ENCODE measurements at places on chromosomes 6 and 20.

GRCh38 chr20:33791959-33792597 is 19.1 kb upstream of the CHMP4B start:
- DNase-seq: peak; percentile 19

- DNase-seq: no peak
Measured at GRCh38 chr6:50831186-50831585, 12.5 kb downstream of the TFAP2B start.

DNA sequence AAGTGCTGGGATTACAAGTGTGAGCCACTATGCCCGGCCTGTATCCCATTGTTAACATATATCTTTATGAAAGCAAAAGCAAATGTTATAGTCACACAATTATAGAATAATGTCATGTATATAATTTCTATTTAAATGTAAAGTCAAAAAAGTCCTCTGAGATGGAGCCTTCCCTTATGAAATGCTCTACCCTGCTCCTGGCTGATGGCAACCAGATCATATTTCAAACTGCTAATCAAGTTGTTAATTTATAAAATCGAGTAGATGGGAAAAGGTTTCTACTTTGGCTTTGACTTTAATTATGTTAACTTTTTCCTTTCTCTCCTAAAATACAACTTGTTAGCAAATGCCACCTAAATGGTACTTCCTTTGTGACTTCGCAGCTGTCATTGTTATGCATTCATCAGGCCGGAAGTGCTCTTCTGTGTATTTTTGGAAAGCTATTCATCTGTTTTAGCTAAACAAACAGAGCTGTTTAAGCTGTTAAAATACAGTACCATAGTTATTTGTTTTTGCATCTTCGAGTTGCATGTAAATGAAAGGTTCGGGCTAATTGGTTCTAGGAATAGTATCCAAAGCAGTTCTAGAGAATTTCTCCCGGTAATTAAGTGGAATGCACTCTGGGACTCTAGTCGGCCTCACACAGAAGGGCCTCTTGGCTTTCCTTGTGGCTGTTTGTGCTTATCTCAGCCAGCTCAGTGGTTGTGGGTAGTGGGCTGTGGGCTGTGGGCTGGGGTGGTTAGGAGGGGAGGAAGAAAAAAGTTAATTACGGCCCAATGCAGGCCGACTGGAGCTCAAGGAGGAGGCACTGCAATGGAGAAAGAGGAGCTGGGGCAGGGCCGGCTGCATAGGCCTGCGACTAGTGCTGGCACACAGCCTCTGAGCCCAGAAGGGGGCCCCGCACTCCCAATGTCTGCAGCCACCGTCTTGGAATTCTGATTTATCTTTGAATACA is 34.8 kb downstream of the SLC35D3 start:
- DNase-seq: no peak

DNA sequence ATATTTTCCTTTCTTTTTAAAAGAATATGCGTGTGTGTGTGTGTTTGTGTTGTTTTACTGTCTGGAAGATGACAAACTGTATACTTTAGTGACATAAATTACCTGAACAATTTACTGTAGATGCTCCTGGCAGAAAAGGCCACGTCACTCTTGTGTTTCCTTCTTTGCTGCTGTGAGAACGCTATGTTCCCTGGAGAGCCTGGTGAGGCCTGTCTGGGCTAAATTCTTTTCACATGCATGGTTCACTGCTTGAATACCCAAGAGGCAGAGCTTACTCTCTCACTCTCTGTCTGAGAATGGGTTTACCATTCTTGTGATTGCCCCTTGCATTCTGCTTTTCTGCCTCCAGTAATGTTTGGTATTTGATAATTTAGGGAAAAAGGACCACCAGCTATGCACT is 64.3 kb downstream of the EDN1 start:
- DNase-seq: no peak

GRCh38 chr20:22339091-22339881 is 245.1 kb downstream of the FOXA2 start:
- DNase-seq: no peak

DNA sequence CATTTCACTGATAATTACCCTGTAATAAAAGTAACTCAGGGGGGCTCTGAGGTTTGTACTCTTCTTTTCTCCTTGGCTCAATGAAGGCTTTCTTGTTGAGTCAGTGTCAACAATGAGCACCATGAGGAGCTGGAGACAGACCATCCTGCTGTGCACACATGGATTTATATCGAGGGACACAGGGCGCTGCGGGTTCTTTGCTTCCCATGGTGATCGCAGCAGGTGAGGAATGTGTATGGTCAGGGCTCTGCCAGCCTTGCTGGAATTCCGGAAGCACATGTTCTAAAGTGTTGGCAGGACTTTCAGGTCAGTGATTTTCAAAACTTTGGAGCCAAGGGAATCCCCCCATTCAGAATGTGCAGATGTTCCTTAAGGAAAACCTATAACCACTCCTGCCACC is 27.1 kb downstream of the SMOC2 start:
- DNase-seq: no peak
